LHCN-M2 (cell line): ENCODE measurements at places on chromosomes 5 and 9. TPM values are rescaled to one million over a fixed set of nuclear protein-coding genes. Genes with fewer than 3 reads are reported as not detected.

Gene HRCT1
- total RNA-seq = 1.5 and 2.1 TPM in 2 replicates

DNA sequence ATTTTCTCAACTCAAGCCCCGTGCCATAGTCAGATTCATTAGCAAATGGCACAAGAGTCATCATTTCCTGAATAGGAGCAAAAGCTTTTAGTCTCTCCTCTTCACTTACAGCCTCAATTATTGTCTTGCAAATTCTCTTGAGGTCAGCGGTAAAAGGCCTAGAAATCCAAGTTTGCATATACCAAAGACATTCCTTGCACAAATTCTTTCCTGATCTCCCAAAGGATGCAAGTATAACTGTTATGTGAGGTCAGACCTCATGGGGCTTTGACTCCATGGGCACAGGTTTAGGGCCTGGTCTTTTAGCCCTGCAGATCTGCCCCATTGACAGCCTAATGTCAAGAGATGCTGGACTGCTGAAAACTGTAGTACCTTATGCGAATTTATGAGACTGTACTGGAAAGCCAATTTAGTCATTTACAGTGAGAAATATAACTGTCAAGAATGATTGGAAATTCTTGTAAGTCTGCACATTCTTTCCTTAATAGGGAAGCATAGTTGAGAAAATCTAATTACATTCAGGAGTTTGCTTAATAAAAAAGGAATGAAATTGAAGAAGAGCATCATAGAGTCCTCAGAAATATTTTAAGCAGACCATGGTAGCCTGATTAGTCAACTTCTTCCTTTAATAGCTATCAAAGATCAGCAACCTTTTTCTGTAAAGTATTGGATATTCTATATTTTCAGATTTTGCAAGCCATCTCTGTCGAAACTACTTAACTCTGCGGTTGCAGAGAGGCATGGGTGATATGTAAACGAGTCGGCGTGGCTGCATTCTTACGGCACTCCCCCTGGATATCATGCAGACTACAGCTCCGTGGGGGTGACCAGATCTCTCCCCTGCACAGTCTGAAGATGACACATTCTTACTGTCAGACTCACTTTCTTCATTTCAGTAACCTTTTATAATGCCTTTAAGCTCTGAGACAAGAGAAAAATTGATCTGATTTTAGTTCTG, 45.2 kb downstream of the GCNT4 start:
- no peak for DNase-seq

- no peak for DNase-seq
Observed at GRCh38 chr5:132773601-132774355, 3.3 kb downstream of the SEPTIN8 start.

- DNase-seq = peak; percentile 87
Observed at GRCh38 chr5:172806897-172807672, 27.0 kb upstream of the ERGIC1 start.

Gene CCNG1
- total RNA-seq = 259 and 279 TPM in 2 replicates

GRCh38 chr5:79297661-79298060, 61.7 kb downstream of the JMY start:
- DNase-seq = no peak

DNA sequence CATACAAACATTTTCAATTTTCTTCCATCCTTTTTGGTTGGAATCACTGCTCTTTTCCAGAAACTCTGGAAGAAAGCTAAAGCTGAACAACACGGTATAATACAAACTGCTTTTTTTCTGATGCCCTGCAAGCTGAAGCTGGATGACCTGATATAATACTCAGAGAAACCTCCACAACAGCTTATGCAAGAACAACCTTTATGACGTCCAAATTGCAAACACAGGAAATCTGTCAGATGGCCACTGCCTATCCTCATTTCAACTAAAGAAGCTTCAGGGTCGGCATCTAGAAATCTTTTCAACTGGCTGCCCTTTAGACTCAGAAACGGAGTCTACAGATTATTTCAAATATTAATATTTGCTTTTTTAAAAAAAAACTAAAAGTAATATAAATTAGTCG, 106.5 kb upstream of the PRDM9 start:
- DNase-seq = no peak

Gene IL13
- not detected in 2 replicates for total RNA-seq

- DNase-seq = no peak
Observed at GRCh38 chr9:16052146-16052545, 499.3 kb downstream of the CCDC171 start.

- no peak for DNase-seq
Observed at GRCh38 chr5:133668458-133668857, 56.1 kb upstream of the FSTL4 start.

Gene SLC36A3
- total RNA-seq = not detected in 2 replicates

Gene IL5
- not detected in 2 replicates for total RNA-seq
